ENCODE measurements at places on chromosomes 3 and 15.
A peak's percentile ranks its signal among the peaks of the same experiment; 100 is the strongest.

DNA sequence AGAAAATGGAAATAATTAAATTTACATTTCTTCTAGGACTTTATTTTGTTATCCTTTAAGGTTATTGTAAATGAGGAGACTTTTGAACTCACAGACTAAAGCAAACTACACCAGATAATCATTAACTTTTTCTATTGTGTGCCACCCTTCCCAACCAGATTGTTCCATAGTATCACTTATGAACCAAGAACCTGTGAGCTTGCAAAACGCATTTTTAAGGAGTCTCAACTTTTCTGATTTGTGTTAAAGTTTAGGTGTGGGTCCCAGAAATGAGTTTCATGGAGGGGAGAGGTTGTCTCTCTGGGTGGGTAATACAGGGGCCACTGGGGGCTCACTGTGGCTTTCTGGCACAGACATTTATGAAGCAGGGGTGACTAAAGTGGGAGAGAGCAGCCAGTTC lies 75.7 kb downstream of the IGF1R start:
- DNase-seq: no peak

- DNase-seq: peak; percentile 39
Observed at GRCh38 chr15:76065245-76065644, 5.5 kb downstream of the TMEM266 start.

DNA sequence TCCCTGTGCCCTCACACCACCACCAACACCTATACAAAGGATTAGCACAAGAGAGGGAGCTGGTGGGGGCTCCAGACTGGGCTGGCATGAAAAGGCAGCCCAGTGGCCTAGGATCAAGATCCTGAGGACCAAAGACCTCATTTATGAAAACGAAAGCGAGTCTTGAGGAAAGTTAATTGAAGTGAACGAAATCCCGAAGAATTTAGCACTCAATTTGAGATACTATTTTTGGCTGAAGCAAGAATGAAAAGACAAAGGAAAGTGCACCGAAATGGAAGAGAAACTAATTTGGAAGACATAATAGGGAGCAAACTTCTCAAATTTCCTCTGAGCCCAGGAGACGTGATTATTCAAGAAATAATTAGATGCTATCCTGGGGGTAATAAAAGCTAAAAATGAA lies 68.7 kb upstream of the SLC6A11 start:
- DNase-seq: no peak

DNA sequence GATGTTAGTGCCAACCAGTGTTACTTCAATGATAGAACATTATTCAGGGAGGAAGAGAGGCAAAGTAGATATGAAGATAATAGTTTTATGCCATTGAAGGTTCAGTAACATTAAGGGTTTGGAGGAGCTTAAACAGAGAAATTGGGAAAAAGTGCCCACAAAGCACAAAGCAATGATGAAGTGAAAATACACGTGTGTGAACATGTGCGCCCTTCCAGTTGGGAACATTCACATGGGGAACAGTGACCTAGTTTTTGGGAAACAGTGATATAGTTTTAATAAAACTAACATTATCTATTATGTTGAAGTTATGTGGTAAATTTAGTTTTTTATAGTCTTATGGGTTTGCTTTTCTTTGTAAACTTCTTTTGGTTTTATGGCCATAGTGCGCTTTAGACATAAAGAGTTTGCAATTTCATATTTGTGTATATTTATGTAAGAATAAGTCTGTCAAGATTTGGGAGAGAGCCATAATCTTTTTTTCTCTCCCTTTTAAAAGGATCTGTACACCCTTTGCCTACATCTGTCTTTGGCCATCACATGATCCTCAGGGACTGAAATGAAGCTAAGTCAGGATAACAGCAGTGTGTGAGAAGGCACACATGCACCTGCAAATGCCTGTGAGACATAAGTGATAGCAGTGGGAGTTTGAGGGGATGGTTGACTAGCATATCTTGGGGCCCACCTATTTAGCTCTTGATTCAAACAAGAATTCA lies 450.3 kb upstream of the THRB start:
- no peak for DNase-seq

- no peak for DNase-seq
Observed at GRCh38 chr15:36784717-36785116, 205.3 kb downstream of the CDIN1 start.

DNA sequence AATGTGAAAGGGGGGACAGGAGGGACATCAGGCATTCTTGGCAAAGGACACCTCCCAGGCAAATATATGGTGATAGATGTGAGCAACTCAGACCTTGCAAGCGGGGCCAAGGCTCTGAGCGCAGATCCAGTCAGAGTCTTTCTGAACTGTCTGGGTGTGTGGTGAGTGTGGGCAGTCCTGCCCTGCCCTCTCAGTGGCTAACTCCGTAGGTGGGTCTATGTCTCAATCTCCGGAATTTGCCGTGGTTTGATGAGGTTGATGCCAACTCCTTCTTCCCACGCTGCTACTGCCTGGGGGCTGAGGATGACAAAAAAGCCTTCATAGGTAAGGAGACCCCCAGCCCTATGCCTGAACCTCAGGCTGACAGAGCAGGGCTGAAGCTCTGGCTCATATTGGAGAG lies 7.4 kb downstream of the TTLL3 start:
- DNase-seq: no peak

DNA sequence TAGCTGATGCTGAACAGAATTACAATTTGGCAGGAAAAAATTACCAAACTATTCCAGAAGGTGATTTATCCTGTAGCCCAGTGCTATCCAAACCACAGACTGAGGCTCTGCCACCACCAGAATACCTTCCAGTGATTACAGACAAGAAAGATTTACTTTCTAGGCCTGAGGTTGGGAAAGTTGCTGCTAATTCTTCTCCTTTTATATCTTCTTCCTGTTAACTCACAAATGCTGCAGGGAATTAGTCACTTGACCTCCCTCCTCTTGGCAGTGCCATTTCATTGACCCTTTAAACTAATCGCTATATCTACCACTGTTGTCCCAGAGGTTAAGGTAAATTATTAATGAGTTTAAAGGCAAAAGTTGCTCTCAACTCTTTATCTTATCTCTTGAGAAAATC lies 118.4 kb downstream of the CTNNB1 start:
- DNase-seq: no peak

GRCh38 chr15:38899300-38899699 lies 334.7 kb upstream of the RASGRP1 start:
- DNase-seq: no peak

DNA sequence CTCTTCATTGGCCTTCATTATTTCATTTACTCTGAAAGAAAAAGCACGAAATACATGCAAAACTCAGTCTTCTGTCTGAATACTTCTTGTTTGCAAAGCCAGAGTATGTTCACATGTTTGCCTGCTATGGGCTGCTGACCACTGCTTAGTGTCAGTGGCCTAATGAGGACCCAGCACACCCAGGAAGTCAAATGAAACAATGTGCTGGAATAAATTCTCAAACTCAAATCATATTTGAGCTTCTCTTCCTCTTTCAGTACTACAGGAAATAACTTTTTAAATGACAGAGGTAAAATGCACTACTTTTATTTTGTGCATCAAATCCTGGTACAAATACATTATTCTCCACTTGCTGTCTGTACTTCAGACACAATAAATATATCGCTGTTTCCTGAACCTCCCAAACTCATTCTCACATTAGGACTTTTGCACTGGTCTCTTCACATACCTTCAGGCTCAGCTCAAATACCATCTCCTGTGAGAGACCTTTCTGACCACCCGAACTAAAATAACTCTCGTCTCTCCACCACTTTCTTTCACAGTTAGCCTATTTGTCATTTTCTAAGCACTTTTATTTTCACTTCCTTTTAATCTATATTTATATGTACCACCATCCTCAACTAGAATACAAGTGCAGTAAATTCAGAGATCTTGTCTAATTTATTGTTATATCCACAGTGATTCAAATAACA lies 176.8 kb downstream of the TUSC7 start:
- DNase-seq: no peak

DNA sequence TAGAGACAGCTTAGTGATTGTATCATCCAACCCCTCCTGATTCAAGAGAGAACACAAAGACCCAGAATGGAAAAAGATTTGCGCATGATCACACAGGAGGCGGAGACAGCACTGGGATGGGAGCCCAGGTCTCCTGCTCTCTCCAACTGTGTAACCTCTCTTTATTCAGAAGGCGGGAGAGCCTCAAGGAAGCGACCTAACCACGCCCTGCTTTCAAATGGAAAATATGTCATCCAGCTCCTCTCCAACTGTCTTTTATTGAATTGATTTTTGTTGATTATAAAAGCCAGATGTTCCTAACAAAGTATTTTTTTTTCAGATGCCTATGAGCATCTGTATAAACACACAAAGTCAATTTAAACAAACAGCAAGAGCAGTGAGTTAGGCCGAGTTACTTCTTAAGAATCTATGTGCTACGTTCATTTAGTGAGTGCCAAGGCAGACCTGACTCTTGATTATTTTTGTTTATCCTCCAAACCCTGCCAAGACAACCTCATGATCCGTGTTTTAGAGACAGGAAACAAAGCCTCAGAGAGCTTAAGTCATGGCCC lies 74.5 kb downstream of the BFSP2 start:
- DNase-seq: no peak

GRCh38 chr3:42213417-42213816 lies 52.6 kb downstream of the CCK start:
- no peak for DNase-seq

- DNase-seq: no peak
Observed at GRCh38 chr15:88769161-88769971, 33.9 kb upstream of the ACAN start.

- no peak for DNase-seq
Observed at GRCh38 chr3:186570941-186571643, 572 bp downstream of the DNAJB11 start.

GRCh38 chr3:159807137-159808040 lies 181.2 kb upstream of the IL12A start:
- no peak for DNase-seq

DNA sequence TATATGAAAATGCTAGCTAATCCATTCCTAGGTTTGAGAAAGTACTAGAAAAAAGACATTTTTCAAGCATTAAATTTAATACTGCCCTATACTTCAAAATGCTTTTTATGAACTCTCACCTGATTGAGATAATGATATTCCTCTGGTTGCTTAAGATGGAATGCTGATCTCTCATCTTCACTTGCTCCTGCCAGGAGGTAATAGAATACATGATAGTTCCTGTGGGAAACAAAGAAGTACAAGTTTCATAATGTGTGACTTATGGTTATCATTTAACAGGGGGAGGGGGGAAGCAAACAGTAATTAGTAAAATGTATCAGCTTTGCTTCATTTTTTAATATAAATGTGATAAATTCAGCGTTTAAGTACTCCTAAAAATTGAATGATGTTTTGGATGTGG lies 97.2 kb downstream of the MYO9A start:
- DNase-seq: no peak

DNA sequence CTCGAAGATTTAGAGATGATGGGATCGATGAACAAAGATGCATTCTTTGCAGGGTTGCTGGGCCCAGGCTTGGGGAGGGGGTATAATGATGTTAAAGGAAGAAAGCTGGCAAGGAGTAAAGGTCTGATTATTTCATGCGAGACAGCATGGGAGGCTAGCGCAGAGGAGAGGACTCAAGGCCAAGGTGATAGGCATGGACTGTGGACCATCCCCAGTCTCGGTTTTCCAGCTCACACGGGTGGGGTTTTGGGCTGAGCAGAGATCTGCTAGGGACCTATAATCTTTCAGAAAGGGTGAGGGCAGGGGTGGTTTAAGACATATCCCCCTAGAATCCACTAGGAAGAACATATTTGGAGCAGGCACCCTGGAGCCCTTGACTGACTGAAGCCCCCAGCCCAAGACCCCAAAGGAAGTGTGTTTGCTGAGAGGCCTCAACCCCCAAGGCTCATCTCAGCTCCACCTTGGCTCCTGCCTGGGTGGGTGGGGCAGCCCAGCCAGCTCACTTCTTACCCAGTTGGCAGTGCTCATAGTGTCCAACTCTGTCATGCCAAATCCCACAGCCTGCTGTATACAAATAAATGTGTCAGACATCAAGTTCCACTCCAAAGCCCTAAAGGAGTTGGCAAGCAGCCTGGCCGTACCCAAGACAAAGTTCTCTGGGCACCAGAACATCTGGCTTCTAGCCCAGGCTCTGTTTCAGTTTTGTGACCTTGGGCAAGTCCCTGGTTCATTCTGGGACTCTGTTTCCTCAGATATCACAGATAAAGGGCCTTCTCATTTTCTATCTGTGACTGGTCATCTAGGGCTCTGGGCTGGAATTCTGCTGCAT lies 17.9 kb downstream of the ACSBG1 start:
- no peak for DNase-seq

DNA sequence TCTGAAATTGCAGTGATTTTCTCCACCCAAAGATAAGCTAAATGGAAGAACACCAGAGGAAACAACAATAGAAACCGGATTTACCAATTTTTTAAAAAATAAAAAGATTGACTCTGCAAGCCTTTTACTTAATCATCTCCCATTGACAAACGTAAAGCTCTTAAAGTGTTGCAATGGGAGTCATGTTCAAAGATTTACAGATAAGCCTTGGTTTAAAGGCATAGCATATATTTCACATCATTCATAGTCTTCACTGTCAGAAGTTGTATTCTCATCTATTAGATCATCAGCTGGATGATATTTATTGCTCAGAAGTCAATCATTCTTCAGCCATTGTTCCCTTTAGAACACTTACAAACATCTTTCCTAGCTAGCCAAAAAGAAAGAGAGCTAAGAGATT lies 397.6 kb downstream of the GBE1 start:
- DNase-seq: no peak

DNA sequence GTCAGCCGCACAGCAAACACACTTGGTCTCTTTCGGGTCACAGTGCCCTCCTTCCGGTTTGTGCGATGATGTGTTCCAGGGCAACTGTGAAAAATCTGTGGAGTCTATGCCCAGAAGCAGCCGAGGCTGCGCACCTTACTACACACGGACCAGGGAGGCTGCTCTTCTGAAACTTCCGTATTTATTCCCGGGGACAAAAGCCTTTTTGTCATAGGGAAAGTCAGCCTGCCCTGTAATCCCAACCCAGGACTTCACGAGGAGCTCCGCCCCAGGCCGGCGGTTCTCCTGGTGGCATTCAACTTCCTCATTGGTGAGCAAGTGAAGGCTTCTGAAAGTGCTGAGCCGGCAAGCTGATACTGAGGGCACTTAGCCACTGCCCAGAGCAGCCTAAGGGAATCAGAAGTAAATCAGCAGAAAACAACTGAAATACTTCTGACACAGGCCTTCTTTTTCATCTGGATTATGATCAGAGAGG lies 126.5 kb downstream of the FMN1 start:
- DNase-seq: no peak

GRCh38 chr3:156389449-156389950 lies 165.4 kb downstream of the SSR3 start:
- no peak for DNase-seq

DNA sequence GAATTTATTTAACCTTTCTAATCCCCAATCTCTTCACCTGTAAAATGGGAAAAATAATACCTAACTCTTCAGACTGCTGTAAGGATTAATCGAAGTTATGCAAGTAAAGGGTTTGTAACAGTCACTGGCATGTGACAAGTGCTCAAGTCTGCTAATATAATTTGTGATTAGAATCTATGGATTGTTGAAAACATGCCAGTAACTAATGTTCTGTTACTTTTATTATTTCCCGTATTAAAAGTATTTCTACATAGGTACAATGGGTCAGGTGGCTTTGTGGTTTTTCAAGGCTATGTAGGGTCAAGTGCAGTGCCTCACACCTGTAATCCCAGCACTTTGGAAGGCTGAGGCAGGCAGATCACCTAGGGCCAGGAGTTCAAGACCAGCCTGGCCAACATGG lies 29.4 kb downstream of the ULK4 start:
- no peak for DNase-seq

All from activated CD4-positive, alpha-beta T cell treated with anti-CD3 and anti-CD28 coated beads, Interleukin-2, amount 50 U/mL, for 16 hours (primary cell).